ENCODE measurements at places on chromosomes 3 and 15. TPM values are rescaled to one million over a fixed set of nuclear protein-coding genes. Genes with fewer than 3 reads are reported as not detected.

DNA sequence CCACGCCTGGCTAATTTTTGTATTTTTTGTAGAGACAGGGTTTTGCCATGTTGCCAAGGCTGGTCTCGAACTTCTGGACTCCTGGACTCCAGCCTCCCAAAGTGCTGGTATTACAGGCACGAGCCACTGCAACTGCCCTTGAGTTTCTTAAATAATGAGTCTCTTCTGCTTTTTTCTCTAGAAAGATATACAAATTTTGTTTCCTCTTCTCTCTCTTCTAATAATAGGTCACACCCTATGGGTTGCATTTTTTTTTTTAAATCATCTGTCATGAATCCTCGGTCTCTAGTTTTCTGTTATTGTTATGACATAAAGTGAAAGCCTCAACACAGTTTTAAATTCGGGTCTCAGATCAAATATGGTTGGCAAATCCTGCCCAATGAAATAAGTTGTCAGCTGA is 111.2 kb downstream of the IL12A start:
- DNase-seq = no peak

GRCh38 chr3:56997675-56998074 is 62.8 kb upstream of the SPATA12 start:
- DNase-seq = no peak

Gene CAND2
- total RNA-seq = 2.4 TPM

Gene CPNE9
- total RNA-seq = not detected

All from dermis blood vessel endothelial cell (primary cell).